T-helper 9 cell (primary cell): ENCODE measurements at places on chromosomes 6 and 20.

- no peak for DNase-seq
Measured at GRCh38 chr6:51892750-51893149, 194.7 kb downstream of the PKHD1 start.

GRCh38 chr6:170179616-170180324 is 111.1 kb downstream of the DLL1 start:
- no peak for DNase-seq

DNA sequence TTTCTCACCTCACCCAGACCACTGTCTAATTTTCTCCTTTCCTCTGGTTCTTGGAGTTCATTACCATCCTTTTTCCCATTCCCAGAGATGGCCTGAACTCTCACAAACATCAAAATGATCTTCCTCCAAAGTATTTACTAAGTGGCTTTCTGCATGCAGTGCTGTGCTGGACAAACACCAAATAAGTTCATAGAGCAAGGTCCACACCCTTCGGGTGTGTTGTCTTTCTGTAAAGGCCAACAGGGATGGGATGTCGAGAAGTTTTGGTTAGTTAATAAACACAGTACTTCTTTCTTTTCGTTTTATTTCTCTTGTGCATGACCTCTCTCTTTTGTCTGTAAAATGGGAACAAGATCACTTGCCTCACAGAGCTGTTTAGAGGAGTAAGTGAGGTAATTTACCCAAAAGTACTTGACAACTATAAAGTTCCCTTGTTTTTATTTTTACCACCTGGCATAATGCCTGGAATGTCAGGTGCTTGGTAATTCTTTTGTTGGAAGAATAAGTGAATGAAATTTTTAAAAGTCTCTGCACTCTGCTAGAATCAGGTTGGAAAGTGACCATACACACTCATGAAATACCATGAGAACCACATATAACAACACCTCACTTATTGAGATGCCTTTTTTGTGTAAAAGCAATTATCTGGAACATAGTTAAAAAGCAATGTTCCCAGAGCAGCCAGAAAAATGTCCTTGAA is 22.8 kb upstream of the CCN6 start:
- DNase-seq = no peak

GRCh38 chr6:250676-251075 is 41.6 kb upstream of the DUSP22 start:
- DNase-seq = no peak

DNA sequence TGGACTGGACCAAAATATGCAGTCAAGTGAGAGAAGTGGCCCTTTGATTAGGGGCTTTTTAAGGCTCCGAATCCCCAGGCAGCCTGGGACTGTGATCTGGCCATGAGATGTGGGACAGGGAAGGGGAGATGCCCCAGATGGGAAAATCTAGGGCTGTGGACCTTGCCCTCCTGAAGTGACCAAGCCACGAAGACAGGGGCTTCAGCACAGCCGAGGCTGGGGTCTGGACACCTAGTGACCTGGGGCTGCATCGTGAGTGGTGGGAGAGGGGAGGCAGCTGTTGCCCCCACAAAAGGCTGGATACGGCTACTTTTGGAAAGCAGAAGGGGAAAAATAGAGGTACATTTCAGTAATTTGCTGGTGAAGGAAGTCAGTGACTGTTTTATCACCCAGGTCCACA is 139.5 kb upstream of the SLC24A3 start:
- DNase-seq = no peak

DNA sequence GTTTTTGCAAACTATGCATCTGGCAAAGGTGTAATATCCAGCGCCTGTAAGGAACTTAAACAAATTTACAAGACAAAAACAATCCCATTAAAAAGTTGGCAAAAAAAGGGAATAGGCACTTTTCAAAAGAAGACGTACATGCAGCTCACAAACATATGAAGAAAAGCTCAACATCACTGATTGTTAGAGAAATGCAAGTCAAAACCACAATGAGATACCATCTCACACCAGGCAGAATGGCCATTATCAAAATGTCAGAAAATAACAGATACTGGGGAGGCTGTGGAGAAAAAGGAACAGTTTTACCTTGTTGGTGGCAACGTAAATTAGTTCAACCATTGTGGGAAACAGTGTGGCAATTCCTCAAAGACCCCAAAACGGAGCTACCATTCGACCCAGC is 54.2 kb downstream of the TSBP1 start:
- no peak for DNase-seq

- no peak for DNase-seq
Measured at GRCh38 chr20:33332905-33333456, 50.0 kb downstream of the BPIFB1 start.

- no peak for DNase-seq
Measured at GRCh38 chr6:21188505-21189223, 404.9 kb upstream of the SOX4 start.

DNA sequence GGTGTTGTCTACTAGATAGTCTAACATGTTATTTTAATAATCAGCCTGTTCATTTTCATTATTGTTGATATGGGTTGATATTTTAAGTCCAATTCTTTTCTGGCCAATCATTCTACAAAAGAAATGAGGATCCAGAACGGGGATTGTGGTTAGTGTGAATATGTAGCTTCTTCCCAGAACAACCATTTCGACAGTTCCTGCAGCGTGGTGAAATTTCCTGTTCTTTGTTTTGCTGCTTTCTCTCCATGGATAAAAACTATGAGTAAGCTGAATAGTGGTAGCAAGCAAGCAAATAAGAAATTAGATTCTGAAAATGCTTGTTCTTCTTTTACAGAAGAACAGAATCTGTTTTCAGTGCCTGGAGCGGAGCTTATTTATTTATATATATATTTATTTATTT is 65.5 kb upstream of the F13A1 start:
- DNase-seq = no peak
